ENCODE measurements at places on chromosomes 11 and 22.
A peak's percentile ranks its signal among the peaks of the same experiment; 100 is the strongest.

DNA sequence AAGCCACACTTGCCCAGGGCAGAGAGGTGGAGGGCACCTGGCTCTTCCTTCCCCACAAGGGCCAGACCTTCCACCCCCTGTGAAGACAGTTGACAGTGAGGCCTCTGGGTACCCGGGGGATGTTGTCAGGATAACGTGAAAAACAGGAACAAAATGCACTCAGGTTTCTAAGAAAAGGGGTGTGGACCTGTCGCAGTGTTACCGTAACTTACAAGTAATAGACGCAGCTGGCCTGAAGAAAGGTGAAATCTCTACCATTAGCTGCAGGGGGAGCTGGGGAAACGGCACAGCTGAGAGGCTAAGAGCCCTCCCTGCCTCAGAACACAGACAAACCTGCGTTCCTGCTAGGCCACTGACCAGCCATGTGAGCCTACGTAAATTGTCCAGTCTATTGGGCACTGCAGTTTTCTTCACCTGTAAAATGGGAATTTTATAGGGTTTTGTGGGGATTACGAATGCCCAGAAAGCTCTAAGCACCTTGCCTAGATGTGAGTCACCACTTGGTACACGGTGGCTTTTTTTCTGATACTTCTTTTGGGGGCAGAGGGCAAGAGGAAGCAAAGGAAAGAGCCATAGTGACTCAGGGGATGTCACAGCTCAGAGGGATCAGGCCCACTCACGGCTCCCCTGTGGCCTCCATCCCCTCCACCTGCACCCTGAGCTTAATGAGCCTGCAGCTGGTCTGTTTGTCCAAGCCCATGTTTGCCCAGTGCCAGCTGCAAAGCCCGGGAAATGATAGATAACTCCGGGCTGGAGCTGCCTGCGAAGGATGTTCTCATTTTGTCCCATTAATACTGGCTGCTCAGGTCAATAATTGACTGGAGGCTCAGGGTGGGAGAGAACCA is 18.4 kb upstream of the CABP7 start:
- DNase-seq, result no peak

- no peak for DNase-seq
Measured at GRCh38 chr22:47033648-47034000, 271.2 kb downstream of the TBC1D22A start.

DNA sequence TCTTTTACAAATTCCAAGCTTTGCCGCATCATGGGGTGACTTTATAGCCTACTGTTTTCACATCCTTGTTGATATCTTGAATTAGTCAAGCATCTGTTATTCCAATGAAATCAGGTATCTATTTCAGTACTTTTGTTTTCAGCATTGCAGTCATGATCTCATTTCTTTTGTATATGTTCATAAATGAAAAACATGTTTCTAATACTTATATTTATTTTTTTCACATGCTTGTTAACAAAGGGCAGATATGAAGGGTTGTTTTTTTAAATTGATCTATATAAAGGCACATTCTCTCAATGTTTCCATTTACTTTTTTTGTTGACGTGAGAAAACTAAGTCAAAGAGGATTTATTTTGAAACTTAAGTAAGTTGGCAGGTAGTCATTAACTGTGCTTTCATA is 964.8 kb downstream of the JRKL start:
- DNase-seq, result no peak

DNA sequence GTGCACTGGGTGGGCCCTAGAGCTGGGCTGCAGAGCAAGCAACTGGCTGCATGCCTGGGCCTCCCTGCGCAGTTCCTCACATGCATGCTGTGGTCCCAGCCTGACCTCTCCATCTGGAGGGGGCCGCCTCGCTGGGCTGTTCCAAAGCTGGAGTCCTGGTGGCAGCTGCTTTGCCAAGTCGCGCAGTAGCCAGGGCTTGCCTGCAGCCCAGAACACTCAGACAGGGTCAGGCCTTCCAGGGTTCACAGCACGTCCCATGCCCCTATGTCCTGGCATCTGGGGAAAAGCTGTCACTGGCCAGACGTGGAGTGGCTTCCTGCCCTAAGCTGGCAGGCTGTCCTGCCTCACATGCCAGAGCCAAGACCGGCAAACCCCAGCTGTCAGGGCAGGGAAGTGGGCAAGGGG is 16.5 kb upstream of the CDC42EP2 start:
- peak; percentile 70 for DNase-seq

DNA sequence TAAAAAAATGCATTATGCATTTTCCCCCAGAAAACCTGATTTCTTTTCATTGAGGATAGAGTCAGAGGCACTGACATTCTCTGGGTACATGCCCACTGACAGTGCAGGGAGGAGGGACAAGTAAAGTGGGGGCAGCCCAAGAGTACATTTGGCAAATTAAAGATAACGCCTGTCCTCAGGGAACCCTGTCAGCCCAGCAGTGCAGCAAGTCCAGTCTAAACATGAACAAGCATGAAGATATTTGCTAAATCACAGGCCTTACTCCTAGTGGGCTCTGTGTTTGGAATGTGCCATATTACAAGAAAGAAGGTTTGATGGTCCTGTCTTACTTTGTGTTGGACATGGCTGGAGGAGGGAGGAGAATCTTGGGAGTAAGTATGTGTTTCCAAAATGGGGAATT is 37.9 kb downstream of the AMOTL1 start:
- DNase-seq, result no peak

Data from amygdala (tissue), 56 donors.